Activated CD4-positive, alpha-beta memory T cell treated with anti-CD3 and anti-CD28 coated beads for 36 hours (primary cell): ENCODE measurements at places on chromosomes 11 and 22.

- no peak for DNase-seq
Measured at GRCh38 chr22:35616043-35616442, 1.1 kb downstream of the MB start.

GRCh38 chr11:84292006-84292405 lies 1005.8 kb upstream of the CCDC90B start:
- no peak for DNase-seq

DNA sequence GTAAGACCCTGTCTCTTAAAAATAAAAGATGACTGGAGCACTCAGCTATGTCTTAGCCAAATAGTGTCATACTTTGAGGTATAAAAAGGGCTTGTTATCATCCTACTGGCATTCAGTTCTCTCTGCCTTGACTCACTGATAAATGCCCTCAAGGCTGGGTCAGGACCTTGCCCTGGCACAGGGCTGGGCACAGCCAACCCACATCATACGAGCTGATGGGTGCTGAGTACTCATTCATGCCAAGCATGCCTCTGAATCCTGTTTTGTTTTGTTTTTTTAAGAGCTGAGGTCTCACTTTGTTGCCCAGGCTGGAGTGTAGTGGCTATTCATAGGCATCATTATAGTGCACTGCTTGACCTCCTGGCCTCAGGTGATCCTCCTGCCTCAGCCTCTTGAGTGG lies 1.9 kb downstream of the SMTNL1 start:
- DNase-seq, result no peak

DNA sequence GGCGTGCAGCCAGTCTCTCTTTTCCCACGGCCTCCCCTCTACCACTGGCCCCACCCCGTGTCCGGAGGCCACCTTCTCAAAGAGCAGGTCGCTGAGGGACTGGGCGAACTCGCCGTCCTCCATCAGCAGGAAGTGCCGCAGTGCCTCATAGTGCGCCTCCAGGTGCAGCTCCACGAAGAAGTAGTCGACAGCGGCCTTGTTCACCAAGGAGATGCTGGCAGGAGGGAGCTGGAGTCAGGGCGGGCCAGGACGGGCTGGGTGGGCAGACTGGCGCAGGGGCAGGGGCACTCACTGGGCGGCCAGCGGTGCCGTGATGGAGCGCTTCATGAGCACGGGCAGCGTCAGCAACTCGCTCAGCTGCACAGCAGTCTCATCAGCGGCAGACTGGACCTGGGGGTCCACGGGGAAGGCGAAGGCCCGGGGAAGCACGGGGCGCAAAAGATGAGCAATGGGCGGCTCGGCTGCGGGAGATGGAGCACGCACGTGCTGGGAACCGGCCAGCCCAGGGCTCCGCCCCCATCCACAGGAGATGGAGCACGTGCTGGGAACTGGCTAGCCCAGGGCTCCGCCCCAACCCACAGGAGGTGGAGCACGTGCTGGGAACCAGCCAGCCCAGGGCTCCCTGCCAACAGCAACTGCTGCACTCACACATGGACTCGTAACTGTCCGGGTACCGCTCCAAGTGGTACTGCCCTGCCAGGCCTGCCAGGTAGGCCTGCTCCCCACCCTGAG lies 18.4 kb downstream of the SELENOO start:
- no peak for DNase-seq

DNA sequence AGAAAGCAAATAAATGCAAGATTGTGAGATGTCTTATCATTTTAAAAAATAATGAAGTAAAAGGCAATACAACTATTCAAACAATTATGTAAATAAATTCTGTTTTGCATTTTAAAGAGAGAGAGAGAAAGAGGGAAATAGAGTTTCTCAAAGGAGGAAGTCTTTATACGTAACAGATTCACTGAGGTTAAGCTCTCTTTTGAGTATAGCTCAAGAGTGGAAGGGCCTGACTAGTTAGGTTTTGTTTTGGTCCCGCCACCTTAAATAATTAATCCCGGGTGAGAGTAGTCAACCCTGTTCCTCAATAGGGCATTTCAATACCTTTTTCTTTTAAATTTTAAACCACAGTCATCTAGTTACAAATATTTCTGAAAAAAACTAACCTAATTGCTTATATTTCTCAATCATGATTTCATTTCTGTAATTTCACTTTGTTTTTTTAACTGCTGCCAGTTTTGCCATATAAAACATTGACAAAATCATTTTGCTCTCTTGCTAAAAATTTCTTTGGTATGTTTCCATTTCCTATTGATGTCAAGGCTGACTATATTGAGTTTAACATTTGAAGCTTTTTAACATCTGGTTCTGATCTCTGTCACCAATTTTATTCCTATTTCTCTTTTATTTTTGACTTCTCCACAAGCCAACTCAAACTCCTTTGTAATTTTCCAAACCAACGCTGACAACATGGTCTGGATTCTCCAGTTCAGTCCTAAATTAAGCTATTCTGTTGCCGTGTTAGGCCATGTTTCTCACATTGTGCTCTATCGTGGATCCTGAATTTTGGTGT lies 10.3 kb downstream of the OR10D3 start:
- DNase-seq, result no peak

GRCh38 chr11:12140186-12140793 lies 29.9 kb downstream of the MICAL2 start:
- no peak for DNase-seq

DNA sequence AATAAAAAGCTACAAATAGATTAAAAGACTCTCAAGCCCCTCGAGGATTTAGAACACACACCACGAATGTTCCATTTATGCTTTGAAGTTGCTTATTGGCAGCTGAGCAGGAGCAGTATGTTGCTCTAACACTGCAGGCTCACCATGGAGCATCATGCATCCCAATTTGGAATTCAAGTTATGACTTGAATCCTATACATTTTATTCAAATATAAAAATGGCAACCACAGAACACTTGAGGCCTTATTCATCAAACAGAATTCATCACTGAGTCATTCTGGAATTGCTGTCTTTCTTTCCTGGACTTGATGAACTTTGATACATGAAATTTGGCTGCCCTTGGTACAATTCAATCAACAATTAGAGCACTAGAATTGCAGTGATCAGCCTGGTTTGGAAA lies 24.5 kb upstream of the BLID start:
- DNase-seq, result no peak

DNA sequence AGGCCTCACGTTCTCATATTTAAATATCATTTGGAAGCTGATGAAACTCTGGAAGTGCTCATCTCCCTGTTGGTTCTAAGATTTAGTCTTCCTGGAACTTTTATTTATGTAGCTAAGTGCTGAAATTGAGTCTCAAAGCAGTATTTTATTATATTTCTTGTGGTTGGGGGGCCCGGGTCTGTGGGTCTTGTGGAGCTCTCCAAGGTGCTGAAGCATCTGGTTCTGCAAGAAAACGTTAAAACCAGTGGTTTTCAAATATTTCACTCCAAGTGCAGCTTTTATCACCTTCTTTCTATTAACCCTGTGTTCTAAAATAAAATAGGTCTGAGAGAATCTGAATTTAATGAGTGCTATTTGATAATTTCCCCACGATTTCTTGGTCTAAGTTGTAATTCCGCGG lies 1404.8 kb downstream of the TBC1D22A start:
- DNase-seq, result no peak

DNA sequence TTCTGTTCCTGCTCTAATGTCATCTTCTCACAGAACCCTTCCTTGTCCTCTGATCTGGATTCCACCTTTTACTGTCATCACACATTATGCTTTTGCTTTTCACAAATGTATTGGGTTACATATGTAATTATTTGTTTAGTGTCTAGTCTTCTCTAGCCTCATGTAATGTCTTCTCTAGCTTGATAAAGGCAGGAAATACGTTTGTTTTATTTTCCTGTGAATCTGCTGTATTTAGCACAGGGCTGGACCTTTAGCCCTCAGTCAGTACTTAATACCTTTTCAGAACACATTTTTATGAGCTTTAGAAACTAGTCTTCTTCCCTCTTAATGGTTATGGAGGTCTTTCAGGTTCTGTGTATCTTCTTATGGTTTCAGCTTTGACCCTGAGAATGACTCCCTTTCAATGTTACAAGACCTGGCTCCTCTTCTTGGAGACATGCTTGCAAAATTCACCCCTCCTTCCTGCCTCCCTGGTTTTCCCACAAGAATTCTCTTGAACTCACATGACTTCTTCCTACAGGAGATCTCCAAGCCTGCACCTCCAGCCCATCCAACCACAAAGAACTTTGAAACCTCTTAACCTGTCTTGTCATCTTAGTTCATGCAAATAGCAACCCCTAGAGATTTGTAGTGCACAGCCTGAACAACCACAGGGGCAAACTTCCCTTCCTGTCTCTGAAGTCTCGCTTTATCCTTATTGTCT lies 132.7 kb upstream of the DDI1 start:
- no peak for DNase-seq

- DNase-seq, result peak; percentile 72
Measured at GRCh38 chr11:121452609-121453150, at the start of gene SORL1-AS1. Gene SORL1-AS1 (minus strand): TSS chr11:121452967.

DNA sequence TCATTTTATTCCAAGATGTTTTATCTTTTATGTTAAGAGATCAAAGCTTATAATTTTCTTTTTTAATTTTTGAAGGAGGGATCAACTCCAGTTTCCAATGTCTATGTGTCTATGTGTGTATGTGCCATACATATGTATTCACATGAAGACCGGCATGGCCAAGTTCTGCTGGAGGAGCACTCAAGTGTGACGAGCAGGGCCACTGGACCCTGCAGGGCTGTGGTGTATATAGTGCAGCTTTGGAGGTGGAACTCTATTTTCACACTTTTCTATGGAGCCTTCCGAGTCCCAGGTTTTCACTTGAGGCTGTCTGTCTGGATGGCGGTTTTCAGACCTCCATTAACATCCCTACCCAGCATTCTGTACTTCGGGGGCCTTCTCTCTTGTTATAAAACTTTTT lies 36.5 kb upstream of the TTC12 start:
- no peak for DNase-seq

DNA sequence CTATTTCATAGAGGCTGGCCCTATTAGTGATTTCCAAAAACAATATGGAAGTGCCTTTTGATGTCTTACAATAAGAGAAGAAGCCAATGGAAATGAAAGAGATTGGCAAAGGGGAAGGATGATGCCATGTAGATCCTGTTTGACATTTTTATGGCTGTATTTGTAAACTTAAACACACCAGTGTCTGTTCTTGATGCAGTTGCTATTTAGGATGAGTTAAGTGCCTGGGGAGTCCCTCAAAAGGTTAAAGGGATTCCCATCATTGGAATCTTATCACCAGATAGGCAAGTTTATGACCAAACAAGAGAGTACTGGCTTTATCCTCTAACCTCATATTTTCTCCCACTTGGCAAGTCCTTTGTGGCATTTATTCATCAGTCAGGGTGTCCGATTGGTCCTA lies 91.4 kb downstream of the CD44 start:
- DNase-seq, result no peak

GRCh38 chr11:887589-887988 lies 23.0 kb downstream of the CHID1 start:
- no peak for DNase-seq

- no peak for DNase-seq
Measured at GRCh38 chr11:5881756-5882155, 1.3 kb downstream of the OR52E4 start.

DNA sequence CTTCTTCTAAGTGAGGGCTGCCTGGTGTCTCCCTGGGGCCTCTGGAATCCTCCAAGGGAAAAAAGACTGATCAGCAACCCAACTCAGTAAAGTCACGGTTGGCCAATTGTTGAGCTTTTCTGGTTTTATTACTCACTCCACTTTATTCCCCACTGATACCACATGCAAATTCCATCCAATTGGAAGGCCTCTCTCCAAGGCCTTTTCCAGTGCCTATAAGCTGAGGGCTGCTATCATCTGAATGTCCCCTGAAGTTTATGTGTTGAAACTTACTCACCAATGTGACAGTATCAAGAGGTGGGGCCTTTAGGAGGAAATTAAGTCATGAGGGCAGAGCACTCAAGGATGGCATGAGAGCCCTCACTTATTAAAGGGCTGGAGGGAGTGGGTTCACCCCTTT lies 463.3 kb downstream of the BUD13 start:
- DNase-seq, result no peak

GRCh38 chr11:104476454-104476853 lies 312.5 kb upstream of the PDGFD start:
- no peak for DNase-seq

GRCh38 chr11:125390946-125391345 lies 105.1 kb downstream of the FEZ1 start:
- no peak for DNase-seq

DNA sequence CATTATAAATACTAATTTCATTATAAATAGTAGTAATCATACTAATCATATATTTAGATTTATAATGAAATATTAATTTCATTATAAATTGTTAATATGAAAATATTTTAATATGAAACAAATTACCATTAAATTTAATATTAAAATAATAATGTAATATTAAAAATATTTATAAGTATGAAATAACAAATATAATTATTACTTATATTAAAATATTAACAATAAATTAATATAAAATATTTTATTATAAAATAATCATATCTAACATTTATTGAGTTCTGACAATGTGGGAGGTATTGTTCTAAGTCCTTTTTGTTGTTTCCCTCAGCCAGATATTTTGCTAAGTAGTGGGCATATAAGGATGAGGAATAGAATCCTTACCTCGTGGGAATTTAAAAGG lies 1341.4 kb downstream of the LRRC4C start:
- no peak for DNase-seq

DNA sequence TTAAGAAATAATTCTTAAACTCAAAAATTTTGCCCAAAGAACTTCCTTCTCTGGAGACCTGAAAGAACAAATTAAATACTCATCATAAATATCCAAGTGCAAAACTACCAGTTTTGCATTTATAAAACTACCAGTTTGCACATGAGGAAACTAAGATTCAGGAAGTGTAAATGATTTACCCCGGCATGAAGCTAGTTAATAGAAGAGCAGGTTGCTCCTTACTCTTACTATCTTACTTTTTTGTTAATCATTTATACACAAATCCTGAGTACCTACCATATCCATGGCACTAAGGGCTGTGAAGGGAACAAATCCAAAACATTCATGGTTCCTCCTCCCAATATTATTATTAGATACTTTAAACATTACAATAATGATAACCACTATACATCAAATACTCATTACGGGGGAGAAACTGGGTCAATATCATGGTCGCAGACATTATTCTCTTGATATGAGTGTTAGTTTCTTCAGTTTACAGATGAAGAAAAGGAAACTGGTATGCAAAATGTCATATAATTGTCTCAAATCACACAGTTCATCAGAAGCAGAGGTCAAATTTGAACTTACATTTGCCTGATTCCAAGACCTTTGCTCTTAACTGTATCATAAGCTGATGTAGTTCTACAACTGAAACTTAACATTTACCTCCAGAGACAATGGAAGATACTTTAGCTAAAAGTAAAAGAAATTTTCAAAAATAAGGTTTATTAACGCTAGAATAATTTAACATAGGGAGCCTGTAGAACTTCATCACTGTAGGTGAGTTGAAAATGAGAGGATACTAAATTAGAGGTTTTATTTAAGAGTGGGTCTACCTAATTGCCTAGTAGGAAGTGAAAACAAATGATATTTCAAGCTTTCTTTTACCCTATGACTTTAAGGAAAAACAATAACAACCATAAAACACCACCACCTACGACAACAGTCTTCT lies 74.5 kb downstream of the FAM76B start:
- no peak for DNase-seq

GRCh38 chr22:22400964-22401363 lies 107.6 kb downstream of the ZNF280B start:
- DNase-seq, result no peak
